ENCODE measurements at places on chromosomes 5 and 9.
A peak's percentile ranks its signal among the peaks of the same experiment; 100 is the strongest.

DNA sequence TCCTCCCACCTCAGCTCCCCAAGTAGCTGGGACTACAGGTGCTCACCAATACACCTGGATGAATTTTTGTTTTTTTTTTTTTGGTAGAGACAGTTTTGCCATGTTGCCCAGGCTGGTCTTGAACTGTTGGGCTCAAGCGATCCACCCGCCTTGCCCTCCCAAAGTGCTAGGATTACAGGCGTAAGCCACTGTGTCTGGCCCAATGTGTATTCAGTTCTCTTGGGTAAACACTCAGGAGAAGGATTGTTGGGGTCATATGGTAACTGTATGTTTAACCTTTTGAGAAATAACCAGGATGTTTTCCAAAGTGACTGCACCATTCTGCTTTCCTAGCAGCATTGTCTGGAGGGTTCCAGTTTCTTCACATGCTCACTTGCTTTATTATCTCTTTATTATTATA, 67.4 kb downstream of the TNPO1 start:
- no peak for DNase-seq

GRCh38 chr9:116387934-116388698, 234.5 kb downstream of the PAPPA start:
- DNase-seq, result no peak

DNA sequence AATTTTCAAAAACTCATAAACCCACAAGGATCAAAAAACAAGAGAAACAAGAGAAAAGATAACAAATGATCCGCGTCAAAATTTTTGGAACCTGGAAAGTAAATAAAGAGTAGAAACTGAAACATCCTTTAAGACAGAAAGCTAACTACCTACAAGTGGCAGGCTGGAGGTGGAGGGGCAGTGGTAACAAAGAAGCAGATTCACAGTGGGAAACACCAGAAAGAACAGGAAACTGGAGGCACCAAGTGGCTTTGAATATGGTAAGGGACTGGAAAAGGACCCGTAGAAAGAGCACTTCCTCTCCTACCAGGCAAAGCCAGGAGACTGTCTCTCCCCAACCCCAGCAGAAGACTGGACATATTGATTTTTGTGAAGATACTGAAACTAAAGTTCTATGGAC, 100.6 kb upstream of the TARS1 start:
- no peak for DNase-seq

- no peak for DNase-seq
Observed at GRCh38 chr5:41012318-41012717, 58.8 kb downstream of the MROH2B start.

DNA sequence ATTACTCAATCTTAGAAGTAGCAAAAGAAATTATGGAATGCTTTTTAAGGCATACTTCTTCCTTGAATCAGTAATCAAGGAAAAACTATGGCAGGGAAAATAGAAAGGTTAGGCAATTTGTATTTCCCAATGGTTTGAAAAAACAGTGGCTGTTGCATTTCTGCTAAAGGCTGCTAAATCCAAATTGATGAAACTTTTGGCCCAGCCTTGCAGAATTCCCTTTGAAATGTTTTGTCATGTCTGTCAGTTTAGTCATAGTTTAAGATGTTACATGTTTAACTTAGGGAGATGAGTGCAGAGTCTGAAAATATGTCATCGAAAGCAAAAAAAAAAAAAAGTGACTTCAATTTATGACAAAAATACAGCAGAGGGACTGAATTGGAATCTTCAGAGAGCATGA, 878.9 kb upstream of the WWC1 start:
- DNase-seq, result no peak

DNA sequence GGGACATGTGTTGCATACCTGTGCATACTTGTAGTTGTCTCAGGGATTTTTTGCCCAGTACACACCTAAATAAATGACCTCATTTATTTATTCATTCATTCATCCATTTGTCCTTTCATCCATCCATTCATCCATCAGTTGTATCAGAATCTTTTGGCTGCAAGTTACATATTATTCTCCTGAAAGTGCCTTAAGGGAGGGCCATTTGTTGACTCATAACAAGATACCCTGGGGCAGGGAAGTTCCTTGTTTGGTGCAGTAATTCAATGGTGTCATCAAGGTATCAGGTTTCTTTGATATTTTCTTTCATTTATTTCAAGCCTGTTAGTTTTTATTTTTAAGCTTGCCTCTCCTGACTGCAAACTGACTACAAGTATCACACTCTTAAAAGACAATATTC, 597.9 kb upstream of the TLE4 start:
- DNase-seq, result no peak

- no peak for DNase-seq
Observed at GRCh38 chr5:167453246-167454030, 838.0 kb upstream of the WWC1 start.

DNA sequence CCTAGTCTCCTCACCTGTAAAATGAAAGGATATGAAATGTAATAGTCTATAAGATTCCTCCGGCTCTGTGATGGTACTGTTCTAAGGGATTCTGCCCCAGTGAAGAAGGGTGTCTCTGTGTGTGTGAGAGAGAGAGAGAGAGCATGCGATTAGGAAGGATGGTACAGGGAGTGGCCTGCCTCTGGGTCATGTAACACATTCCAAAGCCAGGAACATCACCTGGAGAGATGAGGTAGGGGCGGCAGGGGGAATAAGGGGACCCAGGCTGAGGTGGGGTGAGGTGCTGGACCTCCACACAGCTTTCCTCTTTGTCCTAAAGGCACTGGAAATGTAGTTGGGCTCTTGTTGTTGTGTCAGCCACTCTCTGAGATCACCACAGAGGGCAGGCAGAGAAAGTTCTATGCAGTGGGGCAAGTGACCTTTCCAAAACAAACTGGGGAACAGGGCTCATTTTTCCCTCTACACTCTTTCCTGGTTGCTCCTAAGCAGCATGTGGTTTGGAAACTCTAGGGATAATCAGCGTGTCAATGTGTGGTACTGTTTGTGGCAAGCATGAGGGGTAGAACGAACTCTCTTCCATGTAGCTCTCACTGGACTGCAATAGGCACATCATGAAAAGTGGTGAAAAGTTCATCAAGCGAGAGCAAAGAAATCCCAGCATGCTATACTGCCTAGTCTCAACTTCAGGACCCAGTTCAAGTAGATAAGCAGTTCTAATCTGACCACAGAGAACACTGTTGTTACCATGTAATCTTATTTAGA, 65.0 kb downstream of the SEMA6A start:
- DNase-seq, result no peak

GRCh38 chr5:78065663-78066062, 228.8 kb downstream of the AP3B1 start:
- no peak for DNase-seq

- DNase-seq, result no peak
Observed at GRCh38 chr5:66849803-66850202, 253.6 kb downstream of the MAST4 start.

GRCh38 chr5:156326718-156327259, at the start of gene SGCD:
Gene SGCD, plus strand, starts transcription at chr5:156327164.
- DNase-seq, result no peak

- no peak for DNase-seq
Observed at GRCh38 chr5:162496100-162496808, 428.7 kb downstream of the GABRG2 start.

DNA sequence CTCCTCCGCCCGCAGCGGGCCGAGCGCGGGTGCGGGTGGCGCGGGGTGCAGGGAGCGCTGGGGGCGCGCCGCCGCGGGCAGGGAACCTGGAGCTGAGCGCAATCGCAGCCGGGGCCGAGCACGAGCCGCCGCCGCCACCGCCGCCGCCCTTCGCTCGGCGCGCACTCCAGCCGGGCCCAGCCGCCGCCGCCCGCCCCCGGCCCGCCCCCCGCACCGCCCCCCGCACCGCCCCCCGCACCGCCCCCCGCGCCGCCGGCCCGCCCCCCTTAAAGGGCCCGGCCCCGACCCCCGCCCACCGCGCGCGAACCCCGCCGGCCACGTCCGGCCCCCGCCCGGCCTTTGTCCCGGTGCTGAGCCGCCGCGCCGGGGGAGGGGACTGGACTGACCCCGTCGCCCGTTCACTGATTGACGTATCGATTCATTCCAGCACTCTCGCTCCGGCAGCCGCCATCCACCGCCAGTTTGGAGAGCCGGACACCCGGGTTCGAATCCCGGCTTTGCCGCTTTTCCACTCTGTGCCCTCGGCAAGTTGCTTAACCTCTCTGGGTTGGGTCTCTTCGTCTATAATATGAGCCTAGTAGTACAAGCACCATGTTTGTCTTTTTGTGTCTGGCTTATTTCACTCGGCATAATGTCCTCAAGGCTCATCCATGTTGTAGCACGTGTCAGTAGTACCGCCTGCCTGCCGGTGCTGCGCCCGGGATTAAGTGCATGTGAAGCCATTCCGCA, at the start of gene SH3PXD2B:
Gene SH3PXD2B, minus strand, starts transcription at position 168 of the 729 bp plus-strand sequence. CDS start 173 bp downstream, outside the sequence.
- no peak for DNase-seq

GRCh38 chr9:133711428-133712220, 26.5 kb downstream of the SARDH start:
- DNase-seq, result no peak

GRCh38 chr9:104748359-104749031, 1.0 kb downstream of the NIPSNAP3A start:
- DNase-seq, result no peak

DNA sequence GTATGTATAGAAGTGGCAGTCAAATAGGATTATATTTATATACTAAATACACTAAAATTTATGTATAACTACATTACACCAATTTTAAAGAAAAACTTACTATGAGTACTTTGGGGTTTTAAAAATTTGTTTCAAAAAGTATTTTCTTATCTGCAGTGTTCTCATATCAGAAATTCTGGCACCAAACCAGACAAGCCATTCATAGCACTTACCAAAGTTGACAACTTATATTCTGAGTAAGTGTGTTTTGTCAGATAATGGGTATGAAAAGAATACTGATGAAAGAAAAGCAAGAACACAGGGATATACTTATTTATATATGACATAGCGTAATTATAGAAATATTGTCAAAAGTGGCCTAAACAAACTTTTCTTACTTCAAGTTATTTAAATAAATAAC, 67.5 kb downstream of the SPEF2 start:
- DNase-seq, result no peak

DNA sequence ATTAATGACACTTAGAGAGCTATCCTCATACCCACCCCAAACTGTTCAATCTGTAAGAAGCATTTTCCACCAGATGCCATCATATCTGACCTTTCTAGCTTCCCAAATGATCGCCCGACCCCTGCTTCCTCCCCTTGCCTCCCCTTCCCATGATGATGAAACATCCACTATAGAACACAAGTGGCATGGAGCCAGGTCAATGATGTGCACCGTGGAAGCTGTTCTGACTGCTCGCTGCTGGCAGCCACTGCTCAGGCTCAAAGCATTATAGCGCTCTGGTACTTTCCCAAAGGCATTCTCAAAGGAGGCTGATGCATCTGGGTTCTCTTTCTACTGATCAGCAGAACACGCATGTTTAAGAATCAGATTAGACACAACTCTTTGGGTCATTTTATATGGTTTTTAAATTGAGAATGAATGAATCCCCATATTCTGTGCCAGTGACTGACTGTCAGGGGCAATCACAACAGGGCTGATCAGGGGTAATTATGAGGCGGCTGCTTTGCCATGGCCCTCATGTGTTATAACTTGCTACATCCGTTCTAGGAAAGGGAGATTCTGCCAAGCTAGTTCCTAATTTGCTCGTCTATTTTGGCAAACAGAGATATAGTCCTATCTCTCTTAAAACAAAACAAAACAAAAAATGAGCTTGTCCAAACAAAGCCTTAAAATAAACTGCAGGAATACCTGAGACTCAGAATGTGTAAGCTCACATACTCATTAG, 343.7 kb downstream of the ENC1 start:
- DNase-seq, result no peak

DNA sequence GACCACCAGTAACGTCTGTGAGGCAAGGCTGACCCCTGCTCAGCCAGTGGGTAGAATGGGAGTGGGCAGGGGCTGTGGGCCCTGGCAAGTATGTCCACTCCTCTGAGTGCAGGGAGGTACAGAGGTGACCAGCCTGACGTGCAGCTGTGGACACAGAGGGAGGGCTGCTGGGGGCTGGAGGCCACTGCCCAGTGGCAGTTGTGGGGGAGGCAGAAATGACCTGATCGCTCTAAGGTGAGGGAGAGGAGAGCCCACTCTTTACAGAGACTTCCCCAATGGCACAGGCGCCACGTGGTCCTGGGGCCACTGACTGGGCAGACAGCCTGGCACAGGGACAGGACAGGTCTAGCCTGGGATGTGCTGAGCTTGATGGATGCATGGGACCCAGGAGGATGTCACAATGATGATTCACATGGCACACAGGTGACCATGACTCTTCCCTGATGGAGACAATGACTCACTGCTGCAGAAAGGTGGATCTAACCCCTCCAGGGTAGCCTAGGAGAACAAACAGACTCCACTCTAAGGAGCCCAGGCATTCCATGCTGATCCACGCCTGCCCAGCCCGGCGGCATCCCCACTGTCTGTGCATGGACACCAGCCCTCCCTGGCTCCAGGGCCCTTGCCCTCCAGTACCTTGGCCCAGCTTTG, 7.7 kb downstream of the LPCAT1 start:
- peak; percentile 4 for DNase-seq

DNA sequence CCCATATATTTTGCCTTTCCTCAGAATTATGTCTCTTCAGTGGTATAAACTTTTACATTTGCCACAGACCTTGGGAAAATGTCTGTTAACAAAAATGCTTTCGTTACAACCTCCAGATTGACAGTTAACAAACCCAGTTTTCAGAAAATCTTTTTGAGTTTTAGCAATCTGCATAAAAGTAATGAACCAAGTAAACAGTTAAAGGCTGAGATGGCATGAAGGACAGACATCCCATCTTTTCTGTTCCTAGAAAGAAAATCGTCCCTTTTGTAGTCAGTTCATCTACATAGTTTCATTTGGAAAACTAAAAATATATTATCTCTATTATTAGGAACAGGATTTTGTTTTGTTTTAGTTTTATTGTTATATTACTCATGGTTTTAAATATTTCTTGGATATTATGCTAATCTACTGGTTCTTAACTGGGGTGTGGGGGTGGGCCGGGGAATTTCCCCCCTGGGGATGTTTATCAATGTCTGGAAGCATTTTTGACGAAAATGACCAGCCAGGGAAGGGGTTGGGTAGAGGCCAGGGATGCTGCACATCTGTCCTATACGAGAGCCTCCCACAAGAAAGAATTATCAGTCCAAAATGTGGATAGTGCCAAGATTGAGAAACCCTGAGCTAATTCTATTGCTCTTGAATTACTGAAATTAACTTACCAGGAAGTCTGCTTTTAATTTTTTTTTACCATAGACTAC, 11.9 kb downstream of the FYB1 start:
- DNase-seq, result no peak

DNA sequence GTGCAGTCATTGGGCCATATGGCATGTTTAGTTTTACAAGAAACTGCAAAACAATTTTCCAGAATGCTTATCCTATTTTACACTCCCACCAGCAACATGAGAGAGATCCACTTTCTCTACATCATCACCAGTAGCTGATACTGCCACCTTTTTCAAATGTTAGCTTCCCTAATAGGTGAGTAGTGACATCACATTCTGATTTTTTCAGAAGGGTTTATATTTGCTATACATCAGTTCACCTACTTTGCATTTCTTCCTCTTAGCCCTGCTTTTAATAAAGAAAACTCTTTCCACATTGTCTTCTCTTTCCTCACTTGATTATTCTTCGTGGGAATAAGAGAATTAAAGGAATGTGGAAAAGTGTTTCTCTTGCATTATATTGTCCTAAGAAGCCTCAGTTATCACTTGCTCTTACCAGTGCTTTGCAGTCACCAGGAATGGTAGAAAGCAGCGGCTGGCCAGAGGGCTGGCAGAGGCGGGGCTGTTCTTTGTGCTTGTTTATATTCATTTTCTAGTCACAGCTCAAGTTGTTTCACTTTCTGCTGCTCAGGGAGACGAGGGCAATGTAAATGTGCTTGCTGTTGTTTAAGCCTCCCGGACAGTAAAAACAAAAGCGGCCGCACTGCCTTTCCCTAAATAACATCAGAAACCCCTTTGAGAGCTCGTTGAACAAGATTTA, 164.8 kb downstream of the HSD17B3 start:
- DNase-seq, result no peak

- no peak for DNase-seq
Observed at GRCh38 chr9:135531096-135531495, 9.9 kb downstream of the LCN1 start.

All from activated CD4-positive, alpha-beta T cell treated with anti-CD3 and anti-CD28 coated beads for 1 hour (primary cell).